ENCODE measurements at places on chromosomes 2 and 18. TPM values are rescaled to one million over a fixed set of nuclear protein-coding genes. Genes with fewer than 3 reads are reported as not detected.

The ALPG gene
- total RNA-seq = not detected

- DNase-seq = peak; percentile 21
Observed at GRCh38 chr18:75139226-75139911, 69.6 kb downstream of the PTGR3 start.

- no peak for DNase-seq
Observed at GRCh38 chr2:71813807-71814470, 333.7 kb downstream of the CYP26B1 start.

GRCh38 chr18:35155398-35156117, 85.3 kb upstream of the ZNF397 start:
- no peak for DNase-seq

The CAPN10 gene
- total RNA-seq = 58.6 TPM

DNA sequence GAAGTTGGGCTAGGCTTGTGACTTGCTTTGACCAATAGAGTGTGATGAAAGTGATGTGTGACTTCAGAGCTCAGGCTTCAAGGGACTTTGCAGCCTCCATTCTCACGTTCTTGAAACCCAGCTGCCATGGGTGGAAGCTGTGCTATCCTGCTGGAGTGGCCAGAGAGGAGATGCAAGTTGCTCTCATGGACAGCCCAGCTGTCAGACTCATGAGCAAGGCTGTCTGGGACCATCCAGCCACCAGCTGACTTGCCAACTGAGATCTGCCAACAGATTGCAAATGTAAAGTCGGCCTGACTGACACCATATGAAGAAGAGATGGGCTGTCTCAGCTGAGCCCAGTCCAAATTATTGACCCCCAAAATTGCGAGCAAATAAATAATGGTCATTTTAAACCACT, 226.4 kb upstream of the CXCR4 start:
- DNase-seq = no peak

- no peak for DNase-seq
Observed at GRCh38 chr2:44143701-44144100, 25.0 kb upstream of the PPM1B start.

DNA sequence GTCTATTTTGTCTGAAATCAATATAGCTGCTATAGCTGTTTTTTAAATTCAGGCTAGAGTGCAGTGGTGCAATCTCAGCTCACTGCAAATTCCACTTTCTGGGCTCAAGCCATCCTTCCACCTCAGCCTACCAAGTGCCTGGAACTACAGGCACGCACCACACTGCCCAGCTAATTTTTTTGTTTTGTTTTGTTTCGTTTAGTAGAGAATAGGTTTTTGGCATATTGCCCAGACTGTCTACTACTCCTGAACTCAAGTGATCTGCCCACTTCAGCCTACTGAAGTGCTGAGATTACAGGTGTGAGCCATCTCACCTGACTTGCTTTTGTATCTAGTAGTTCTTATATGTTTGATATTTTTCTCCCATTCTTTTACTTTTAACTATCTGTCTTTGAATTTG, 259.7 kb downstream of the CDH19 start:
- no peak for DNase-seq

The MAP3K19 gene
- total RNA-seq = not detected

DNA sequence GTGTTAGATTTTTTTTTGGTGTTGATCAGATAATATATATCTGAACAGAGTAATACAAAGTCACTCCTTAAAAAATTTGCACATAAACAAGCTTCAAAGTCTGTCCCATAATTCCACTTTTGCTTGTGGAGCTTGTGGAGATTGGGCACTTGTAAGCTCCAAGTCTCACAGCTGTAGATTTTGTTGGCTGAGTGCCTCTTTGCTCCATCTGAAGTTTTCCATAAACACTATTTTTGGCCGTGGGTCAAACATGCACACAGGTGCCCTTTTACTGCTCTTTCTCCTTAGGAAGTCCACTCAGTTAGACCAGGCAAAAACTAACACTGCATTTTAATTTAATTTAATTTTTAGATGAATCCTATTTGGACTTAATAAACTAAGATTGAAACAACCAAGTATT, 3.6 kb upstream of the KCNJ13 start:
- DNase-seq = no peak

The ADRA2B gene
- 0.51 TPM for total RNA-seq

DNA sequence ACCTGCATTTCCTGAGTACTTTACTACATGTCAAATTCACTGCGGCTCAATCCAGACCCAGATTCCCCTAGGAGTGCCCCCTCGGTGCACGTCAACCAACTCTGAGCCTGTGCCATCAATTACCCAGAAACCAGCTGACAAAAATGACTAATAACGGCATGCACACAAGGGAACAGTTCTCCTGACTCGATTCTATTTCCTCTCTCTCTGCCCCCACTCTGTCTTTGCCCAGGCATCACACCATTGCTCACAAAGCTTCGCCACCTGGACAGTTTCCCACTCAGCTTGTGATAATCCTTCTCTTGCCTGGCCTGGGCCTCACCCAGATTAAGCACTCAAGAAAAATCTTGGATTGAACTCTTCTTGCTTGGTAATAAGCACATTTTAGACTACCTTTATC, 115.3 kb upstream of the NDUFV2 start:
- no peak for DNase-seq

- DNase-seq = no peak
Observed at GRCh38 chr18:51133580-51134160, 63.8 kb downstream of the MEX3C start.

DNA sequence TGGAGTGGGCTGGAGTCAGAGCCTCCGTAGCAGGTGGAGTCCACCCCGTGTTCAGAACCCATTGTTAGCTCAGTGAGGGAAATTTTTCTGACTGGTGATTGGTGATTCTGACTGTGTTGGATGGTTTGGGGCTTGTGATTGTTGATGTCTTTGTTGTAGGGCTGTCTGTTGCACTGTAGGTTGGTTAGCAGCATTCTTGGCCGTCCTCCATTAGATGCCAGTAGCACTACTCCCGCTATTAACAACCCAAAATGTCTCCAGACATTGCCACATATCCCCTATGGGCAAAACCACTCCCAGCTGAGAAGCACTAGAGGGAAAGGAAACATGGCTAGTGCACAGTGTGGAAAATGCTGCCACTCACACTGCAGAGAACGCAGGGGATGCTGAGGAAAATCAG, 51.7 kb downstream of the ARMC9 start:
- DNase-seq = no peak

DNA sequence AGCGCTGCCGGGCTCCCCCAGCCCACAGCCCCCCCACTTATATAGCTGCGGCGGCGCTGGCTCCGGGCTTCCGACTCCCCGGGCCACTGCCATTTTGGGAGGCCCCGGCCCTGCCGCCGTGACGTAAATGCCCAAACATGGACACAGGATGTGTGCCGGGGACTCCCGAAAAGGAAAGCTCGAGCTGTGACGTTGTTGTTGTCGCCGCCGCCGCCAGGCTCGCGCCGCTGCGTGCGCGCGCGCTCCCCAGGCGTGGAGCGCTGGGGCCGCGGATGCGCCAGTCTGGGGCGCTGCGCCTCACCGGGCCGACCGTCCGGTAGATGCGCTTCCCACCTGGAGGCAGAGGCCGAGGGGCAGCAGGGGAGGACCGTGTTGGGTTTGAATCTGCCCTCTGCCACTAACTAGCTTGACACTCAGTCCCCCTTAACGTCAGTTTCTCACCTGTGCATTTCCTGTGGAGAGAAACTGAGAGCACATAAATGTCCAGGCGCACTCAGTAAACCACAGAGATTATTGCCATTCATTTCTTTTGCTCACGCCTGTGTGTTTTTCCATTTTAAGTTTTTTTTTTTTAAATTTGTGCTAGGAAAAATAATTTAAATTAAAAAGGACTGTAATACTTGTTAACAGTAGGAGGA, at the start of gene EGR4:
TSS of gene EGR4 (minus strand) at position 15 of the 638 bp plus-strand sequence. CDS start 231 bp downstream, outside the sequence.
- peak; percentile 49 for DNase-seq

DNA sequence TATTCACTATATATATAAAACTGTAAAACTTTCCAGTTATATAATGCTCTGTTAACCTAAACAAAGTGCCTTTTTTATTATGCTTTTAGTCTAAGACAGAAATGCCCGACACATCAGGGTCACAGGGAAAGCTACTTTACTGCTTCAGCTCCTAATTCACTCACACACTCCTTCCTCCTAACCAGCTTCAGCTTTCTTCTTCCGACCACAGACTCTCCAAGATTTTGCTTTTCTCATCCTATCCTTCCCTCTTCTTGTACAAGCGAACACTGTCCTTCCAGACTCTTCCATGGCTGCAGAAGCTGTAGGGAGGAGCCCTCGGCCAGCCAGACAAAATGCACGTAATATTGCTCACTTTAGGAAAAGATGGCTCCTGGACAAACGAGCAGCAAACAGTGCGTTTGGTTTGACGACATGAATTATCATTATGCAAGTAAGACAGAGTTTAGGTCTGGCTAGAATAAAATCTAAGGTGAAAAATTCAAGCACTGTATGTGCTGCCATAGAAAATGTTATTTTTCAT, 47.5 kb upstream of the HNRNPA3 start:
- DNase-seq = no peak

DNA sequence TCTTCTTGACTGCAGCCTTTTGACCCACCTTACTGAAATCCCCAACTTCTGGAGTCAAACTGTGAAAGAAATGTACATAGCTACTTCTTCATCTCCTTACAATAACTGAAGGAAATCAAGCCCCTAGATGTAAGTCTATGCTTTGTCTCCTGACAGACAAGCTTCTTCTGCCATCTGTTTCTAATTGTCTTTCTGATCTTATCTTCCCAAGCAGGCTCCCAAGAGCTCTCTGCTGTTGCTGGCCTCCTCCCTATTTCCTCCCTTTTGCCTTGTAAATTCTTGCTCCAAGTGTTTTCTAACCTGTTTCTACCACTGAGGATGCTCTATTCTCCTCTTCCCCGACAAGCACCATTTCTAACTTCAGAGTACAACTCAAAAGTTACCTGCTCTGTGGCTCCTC, 77.4 kb upstream of the OSR1 start:
- DNase-seq = no peak

- DNase-seq = no peak
Observed at GRCh38 chr2:206230060-206230762, 44.3 kb upstream of the ZDBF2 start.

The GALR1 gene
- not detected for total RNA-seq

GRCh38 chr18:34224423-34225217, at the start of gene NOL4:
Gene NOL4, minus strand, starts transcription at chr18:34224913. Its CDS starts 1,660 bp downstream, at chr18:34223253.
- DNase-seq = peak; percentile 80

DNA sequence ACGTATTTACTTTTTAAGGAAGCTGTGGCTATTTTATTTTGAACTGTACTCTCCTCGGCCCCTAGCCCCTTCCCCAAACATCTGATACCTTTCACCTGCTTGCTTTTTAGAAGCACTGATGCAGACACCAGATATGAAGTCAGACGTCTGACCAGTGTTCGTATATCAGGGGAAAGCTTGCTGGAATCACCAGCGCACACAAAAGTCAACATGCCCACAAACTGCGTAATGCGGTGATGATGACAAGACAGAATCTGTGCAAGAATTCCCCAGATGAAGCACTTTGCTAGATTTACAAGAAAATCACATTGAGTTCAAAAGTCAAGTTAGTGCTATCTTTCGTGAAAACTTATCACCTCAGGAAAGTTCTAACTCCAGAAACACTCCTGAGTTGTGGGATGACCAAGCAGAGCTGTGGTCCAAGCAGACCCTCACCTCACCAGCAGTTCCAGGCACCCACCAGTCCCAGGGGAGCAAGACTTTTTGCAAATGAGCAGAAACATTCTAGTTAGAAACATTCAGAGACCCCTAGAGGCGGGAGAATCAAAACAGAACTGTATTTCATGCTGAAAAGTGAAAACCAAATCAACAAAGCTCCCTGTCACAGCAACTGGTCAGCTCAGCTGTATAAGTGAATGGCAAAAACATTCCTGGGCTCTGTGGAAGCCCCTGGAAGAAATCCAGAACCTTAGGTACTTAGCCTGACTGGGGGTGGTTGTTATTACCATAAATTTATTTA, 55.7 kb downstream of the INO80C start:
- DNase-seq = no peak

DNA sequence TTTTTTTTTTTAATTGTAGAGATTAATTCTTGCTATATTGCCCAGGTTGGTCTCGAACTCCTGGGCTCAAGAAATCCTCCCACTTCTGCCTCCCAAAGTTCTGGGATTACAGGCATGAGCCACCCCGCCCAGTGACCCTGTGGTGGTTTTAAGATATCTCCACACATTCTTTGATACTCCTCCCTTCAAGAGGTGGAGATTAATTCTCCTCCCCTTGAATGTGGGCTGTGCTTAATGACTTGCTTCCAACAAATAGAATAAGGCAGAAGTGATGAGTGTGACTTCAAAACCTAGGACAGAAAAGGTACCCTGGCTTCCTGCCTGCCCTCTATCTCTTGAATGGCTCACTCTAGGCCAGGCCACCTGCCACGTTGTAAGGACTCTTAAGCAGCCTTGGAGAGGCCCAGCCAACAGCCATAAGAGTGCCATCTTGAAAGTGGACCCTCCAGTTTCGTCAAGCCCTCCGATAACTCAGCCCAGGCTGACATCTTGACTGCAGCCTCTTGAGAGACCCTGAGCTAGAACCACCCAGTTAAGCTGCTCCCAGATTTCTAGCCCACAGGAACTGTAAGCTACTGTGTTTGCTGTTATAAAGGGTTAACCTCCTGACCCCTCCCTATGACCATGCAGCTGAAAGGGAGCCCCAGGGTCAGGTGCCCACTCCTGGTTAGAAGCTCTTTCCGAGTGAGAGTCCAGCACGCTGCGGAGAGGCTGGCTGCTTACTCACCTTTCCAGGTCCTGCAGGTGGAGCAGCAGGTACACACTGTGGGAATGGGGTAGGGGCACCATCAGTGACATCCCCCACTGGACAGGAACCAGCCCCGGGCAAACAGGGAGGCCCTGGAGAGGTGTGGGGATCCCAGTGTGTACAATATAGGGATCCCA, 27.6 kb downstream of the MRPL35 start:
- no peak for DNase-seq

- DNase-seq = no peak
Observed at GRCh38 chr2:226649871-226650660, 149.6 kb downstream of the IRS1 start.

DNA sequence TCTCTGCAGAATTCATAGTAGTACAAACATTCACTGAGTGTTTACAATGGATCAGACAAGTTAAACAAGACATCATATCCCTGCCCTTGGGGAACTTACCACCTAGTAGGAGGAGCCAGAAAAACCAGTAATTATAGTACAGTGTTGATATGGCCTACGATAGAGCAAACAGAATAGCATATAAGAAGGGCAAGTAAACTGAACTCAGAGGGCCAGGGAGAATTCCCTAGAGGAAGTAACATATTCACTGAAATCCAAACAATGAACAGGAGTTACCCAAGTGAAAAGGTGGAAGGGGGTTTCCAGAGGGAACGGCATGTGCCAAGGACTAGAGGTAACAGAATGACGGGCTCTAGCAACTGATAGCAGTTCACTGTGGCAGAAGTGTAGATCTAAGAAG, 34.1 kb downstream of the NHEJ1 start:
- DNase-seq = no peak

DNA sequence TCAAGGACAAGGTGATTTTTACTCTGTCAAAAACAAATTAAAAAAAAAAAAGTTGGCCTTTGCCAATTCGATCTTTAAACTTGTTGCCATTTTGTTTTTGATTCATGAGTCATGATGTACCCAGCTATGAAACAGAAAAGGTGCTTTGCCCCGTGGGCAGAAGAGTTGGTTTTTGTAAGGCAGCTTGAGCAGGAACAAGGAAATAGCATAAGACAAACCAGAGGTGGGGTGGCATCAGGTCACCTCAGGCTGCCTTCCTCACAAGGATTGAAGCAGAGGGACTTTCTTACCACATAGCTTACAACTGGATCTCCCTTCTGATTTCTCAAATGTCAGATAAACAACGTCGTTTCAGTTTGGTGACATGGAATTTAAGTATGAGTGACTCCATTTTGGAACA, 123.8 kb downstream of the ARL4C start:
- DNase-seq = no peak

- DNase-seq = no peak
Observed at GRCh38 chr2:200335657-200336056, 29.2 kb downstream of the SPATS2L start.

The GAREM1 gene
- 9.5 TPM for total RNA-seq

The AKAIN1 gene
- not detected for total RNA-seq
